T-cell (primary cell): ENCODE measurements at places on chromosomes 4 and X.

- DNase-seq, result no peak
Observed at GRCh38 chr4:112296949-112297880, at the start of gene ALPK1. ALPK1 (plus strand) TSS chr4:112297369.

DNA sequence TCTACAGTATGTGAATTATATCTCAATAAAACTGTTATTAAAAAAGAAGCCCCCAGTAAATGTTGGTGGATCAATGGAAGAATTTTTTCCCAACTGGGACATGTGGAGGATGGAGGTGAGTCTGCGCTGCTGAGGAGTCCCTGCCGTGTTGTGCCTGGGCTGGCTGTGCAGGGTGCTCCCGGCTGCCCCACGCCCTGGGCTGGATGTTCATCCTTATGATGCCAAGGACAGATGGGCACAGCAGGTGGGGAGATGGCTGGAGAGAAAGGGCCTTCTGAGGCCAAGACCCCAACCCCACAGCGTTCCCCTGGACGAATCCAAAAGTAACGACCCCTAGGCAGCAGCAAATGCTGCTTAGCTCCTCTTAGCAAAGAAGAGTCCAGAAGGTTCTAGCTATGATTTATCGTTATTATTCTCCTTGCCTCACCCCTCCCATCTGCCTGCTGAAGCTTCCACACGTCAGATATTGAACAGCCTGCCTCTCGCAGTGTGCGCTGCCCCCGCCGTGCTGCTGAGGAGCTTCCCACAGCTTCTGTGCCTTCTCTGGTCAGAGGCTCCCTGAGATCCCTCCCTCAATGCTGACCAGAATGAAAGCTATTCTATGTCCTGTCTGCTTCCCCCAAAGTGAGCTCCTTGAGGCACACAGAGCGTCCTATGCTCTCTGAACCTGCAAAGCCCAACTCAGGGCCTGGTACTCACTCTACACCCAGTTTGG is 26.5 kb downstream of the HMX1 start:
- DNase-seq, result no peak

GRCh38 chrX:71100581-71101505 is 5.2 kb downstream of the FOXO4 start:
- no peak for DNase-seq

DNA sequence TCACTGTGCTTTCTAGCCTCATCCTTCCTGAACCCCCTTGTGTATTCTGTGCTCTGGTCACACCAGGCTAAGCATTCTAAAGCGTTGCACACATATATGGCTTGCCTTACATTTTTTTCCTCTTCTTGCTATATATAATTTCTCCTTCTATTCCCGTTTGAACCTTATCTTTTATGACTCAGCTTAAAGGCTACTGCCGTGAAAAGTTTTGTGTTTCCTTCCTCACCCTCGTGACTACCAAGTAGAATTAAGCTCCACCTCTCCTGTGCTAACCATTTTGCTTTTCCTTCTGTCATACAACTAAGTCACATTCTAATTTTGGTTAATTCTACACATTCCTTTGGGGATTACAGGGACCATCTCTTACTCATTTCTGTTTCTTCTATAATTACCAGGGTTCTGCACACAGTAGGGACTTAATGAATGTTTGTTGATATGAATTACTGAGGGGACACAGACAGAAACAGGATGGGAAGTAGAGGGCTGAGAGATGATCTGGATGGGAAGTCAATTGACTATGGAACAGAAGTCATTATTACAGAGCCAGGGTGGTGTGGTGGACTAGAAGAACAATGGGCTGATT is 67.1 kb downstream of the DOCK11 start:
- no peak for DNase-seq

DNA sequence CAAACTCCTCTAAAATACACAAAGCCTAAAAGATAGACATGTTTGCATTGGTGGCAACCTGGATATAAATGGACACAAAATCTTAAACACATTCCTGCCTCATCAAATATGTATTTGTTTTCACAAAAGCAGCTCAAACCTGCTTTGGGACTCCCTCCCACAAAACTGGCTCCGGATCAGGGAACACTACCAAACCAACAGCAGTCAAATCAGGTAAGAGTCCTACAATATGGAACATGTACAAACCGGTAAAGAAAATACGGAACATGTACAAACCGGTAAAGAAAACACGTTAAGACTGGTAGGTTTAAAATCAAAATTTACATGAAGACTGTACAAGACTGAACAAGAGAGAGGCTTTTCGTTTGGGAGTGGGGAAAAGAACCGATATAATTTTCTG is 4.3 kb downstream of the AMTN start:
- DNase-seq, result no peak

GRCh38 chr4:115918149-115918548 is 804.7 kb upstream of the NDST4 start:
- no peak for DNase-seq

- no peak for DNase-seq
Observed at GRCh38 chr4:24625091-24625490, 40.7 kb upstream of the DHX15 start.

GRCh38 chr4:153530284-153530999 is 64.3 kb downstream of the TMEM131L start:
- DNase-seq, result no peak

DNA sequence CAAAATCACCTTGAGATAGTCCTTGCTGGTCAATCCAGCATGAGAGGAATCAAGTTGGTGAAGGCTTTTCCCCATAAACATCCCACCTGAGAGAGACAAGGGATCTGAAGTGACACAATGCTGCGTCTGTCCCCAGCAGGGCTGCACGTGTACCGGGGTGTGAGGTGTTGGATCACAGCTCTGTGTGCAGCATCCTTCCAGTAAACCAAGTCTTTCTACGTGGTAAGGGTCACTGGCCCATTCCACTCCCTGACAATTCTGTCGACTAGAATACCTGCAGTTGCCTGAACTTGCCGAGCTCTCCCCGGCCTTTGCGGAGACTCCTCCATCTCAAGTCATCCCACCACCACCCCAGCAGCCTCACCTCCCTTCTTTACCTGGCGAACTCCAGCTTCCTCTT is 14.8 kb downstream of the HELT start:
- no peak for DNase-seq

GRCh38 chr4:176864238-176864637 is 71.5 kb upstream of the VEGFC start:
- no peak for DNase-seq

DNA sequence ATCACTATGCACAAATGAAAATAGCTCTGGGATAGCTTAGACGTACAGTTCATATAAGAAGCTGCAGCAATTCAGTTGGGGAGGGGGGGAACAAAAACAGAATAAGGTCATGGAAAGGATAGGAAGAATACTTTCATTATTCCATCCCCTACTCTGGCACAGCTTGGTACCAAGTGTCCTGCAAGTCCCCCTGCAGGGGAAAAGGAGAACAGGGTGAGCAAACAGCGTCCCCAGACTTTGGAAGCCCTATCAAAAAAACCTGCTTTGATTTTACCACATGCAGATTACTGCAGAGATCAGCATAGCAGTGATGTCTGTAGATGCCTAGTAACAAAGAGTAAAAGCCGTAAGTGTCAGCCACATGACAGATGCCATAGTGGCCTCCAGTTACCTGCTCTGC is 209.4 kb upstream of the NEIL3 start:
- DNase-seq, result no peak

GRCh38 chrX:74250574-74250973 is 53.4 kb upstream of the ZCCHC13 start:
- DNase-seq, result no peak

- DNase-seq, result no peak
Observed at GRCh38 chr4:163495900-163496299, 1.4 kb downstream of the TMA16 start.

DNA sequence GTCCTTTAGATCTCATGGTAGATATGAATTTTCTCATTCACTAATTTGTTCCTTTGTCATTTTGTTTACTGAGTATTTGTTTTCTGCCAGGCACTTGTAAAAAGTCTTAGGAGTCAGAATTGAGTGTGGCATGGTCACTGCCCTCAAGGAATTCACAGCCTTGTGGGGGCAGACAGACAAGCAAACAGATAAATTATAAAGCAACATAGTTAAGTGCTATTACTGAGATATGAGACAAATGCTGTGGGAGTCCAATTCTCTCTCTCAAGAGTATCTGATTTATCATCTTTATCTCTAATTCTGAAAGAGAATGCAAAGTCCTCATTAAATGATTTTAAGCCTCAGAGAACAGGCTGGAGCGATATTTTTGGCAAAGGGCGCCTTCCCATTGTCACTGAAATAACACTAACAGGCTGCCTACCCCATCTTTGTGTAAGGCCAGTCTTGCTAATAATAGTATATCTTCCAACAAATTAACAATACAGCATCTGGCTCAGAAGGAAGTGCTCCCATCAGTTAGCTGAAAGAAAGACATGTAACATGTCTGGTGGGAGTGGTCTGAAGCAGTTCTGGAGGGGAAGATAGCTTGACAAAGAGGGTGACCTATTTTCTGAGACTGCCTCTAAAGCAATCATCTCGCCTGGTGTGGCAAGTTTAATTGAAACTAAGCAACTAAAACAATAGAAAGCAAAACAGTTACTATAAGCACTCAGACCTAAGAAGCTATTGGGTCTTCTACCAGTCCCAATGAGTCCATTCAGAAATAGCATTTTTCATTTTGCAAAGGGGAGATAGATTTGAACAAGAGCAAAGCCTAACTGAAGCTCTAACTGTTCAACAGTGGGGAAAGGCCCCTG is 61.5 kb upstream of the AMOT start:
- DNase-seq, result no peak
